ENCODE measurements at places on chromosomes 11 and 22.

DNA sequence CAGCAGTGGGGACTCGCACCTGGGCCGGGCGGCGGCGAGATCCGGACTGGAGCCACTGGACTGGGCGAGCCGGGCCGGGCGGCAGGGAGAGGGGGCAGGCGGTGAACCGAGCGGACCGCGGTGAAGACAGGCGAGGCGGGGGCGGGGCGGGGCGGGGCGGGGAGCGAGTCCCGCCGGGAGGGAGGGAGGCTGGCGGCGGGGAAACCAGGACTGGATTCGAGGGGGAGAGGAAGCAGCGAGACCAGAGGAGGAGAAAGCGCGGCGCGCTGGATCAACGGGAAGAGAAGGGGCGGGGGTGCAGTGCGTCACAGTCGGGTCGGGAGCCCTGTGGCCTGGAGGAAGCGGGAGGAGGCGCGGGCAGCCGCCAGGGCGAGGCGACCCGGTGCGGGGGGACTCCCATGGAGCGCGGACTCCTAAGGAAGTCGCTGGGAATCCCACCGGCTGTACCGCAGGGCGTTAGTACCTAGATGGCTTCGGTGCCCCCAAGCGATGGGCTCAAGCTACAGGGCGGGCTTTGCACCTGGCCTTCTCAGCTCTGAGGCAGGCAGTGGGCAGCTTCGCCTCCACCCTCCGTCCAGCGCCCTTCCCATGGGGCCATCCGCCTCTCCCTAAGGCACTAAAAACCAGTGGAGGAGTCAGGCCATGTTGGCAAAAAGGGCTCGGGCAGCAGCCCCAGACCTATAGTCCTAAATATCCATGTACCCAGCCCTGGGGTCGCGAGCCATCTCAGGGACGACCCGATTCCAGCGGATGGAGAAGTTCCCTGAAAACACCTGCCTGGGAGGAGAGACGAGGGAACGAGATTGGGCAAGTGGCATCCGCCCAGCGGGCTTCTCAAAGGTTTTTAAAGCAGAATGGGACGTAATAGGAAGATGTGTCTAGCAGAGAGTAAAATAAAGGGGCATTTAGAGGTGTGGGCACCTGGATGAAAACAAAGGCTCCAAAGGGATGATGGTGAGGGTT is at the start of gene TMEM121B:
Gene TMEM121B (minus strand): TSS at position 128 of the 963 bp plus-strand sequence. CDS start 233 bp downstream, outside the sequence.
- DNase-seq, result peak; percentile 72

GRCh38 chr11:69650081-69650831 is 9.3 kb downstream of the CCND1 start:
- DNase-seq, result peak; percentile 13

DNA sequence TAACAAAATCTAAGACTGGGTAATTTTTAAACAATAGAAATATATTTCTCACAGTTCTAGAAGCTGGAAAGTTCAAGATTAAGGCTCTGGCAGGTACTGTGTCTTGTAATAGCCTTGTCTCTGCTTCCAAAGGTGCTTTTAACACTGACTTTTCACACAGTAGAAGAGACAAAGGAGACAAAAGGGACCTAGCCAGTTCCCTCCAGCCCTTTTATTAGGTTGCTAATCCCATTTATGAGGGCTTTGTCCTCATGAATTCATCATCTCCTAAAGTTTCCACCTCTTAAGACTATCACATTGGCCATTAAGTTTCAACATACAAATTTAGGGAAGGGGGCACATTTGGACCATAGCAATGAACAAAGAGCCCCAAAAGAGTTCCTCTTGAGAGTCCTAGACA is 40.7 kb downstream of the FAM181B start:
- no peak for DNase-seq

GRCh38 chr11:93541884-93542810 is 1.0 kb downstream of the SMCO4 start:
- DNase-seq, result peak; percentile 63

GRCh38 chr11:34633640-34633989 is 12.7 kb downstream of the EHF start:
- DNase-seq, result no peak

GRCh38 chr22:50719814-50720300 is 18.1 kb upstream of the ACR start:
- DNase-seq, result no peak

DNA sequence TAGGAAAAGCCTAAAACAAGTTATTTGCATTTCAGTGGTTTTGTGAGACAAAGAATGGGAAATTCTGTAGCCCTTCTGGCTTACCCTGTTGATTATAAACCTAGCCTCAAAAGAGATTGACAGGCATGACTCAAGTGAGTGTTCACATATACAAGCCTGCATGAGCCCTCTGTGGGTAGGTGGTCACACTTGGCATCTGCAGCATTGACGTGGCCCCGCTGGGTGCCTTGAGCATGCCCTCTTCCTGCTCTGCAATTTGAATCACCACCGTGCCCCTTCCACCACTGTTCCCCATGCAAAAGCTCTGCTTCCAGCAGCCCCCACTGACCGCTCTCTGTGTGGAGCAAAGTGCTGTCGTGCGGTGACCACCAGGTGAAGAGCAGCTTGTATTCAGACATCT is 21.0 kb upstream of the ADSL start:
- DNase-seq, result no peak

- DNase-seq, result no peak
Observed at GRCh38 chr11:77026743-77027142, 7.5 kb upstream of the B3GNT6 start.

DNA sequence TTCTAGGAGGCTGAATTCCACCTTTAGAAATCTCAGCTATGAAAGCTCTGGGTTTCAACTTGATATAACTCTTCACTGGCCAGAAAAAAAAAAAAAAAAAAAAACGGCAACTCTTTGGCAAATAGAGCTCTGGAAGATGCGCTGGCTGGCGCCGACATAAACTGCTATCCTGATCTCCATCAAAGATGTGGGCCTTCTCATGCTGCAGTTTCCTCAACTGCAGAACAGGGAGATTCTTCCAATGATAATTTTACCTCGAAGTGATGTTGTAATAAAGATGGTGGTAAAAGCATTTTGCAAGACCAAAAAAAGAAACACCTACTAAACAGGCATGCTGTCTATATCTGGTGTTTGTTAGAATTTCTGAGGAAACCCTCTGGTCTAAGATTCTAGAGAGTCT is 20.3 kb downstream of the FLI1 start:
- DNase-seq, result no peak

- no peak for DNase-seq
Observed at GRCh38 chr11:43992183-43992582, 49.7 kb downstream of the C11orf96 start.

- no peak for DNase-seq
Observed at GRCh38 chr11:27496461-27496860, 10.1 kb downstream of the LIN7C start.

DNA sequence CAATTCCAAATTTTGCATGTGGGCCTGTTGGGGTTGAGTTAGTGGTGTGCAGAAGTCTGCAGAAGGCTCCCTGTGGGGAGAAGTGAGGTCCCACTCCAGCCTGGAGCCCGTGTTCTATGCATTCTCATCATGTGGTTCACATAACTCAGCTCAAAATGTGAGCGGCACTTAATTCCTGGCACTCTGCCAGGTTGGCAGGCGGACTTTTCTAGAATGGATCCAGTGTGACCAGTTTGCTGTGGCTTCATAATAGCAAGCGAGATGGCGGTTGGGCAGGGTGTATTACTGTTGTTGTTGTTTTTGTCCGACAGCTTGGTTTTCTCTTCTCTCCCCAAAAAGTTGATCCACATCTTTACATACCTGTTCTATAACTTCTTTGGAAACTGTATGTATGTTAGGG is 146.8 kb upstream of the TTC12 start:
- no peak for DNase-seq

DNA sequence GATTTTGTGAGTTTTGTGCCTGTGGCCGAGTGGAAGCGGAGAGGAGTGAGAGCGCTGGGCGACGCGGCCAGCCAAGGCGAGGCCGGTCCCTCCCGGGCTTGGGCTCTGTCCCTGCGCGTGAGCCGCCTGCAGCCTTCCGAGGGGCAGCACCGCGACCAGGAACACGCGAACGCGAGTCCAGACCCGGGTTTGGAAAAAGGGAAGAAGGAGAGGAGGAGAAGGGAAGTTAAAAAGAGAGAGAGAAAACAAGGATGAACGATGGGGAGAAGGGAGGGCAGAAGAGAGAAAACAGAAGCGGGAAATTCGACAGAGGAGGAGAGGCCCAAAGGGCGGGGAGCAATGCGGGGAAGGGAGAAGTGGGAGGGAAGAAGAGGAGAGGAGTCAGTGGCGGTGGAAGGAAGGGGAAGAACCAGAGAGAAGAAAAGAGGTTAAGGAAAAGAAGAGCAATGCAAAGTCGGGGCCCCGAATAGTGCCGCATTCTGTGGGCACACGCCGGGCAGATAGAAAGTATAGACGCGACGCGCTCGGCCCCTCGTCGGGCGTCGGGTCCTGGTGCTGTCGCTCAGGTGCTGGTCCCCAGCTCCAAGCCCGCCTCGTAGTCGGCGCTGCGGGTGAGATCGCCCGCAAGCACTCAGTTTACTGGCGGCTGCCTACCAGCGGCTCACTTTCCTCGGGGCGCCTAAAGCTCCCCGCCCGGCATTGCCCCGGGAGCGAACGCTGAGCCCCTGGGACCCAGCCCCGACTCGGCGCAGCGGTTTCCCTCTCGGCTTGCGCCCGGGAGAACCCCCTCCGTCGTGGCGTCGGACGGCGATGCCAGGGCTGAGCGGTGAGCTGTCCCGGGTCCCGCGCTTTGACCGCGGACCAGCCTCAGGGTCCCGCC is 2.8 kb upstream of the BARX2 start:
- no peak for DNase-seq

DNA sequence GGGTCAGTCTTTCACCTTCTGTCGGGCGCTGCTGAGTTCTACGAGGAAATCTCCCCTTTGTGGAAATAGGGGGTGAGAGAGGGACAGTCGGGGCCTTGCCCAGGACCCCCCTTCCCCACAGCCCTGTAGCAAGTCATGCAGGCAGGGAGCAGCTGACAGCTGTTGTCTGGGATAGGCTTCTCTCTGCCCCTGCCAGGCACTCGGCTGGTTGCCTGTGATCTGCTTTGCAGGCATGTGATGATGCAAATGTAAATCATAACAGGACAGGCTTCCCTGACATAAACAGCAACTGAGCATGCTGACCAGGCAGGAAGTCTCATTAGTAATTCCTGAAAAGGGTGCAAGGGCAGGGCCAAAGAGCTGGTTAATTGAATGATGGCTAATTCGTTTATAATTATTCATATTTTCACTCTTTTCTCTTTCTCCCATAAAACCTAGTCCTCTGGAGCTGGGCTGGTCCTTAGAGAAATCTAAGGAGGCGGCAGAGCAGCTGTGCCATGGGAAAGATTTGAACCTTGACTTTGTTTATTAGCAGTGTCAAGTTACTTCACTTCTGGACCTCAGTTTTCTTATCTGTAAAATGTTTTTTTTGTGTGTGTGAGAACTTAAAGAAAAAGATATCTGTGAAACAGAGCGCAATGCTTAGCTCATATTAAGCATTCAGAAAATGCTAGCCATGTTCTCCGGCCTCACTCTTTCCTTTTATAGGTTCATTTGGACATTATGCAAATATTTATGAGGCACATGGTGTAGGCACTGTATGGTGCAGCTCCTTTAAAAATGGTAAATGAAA is 129.7 kb downstream of the LDLRAD3 start:
- peak; percentile 65 for DNase-seq

GRCh38 chr22:47352920-47353700 is 590.7 kb downstream of the TBC1D22A start:
- DNase-seq, result no peak

- peak; percentile 49 for DNase-seq
Observed at GRCh38 chr22:17931400-17931825, 92.9 kb downstream of the MICAL3 start.

DNA sequence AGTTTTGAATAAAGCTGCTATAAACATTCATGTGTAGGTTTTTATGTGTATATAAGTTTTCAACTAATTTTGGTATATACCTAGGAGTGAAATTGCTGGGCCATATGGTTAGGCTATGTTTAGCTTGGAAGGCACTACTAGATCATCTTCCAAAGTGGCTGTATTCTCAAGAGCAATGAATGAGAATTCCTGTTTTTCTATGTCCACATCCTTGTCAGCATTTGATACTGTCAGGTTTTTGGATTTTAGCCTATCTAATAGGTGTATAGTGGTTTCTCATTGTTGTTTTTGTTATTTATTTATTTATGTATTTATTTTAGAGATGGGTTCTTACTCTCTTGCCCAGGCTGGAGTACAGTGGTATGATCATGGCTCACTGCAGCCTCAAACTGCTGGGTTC is 26.3 kb upstream of the CLTCL1 start:
- no peak for DNase-seq

DNA sequence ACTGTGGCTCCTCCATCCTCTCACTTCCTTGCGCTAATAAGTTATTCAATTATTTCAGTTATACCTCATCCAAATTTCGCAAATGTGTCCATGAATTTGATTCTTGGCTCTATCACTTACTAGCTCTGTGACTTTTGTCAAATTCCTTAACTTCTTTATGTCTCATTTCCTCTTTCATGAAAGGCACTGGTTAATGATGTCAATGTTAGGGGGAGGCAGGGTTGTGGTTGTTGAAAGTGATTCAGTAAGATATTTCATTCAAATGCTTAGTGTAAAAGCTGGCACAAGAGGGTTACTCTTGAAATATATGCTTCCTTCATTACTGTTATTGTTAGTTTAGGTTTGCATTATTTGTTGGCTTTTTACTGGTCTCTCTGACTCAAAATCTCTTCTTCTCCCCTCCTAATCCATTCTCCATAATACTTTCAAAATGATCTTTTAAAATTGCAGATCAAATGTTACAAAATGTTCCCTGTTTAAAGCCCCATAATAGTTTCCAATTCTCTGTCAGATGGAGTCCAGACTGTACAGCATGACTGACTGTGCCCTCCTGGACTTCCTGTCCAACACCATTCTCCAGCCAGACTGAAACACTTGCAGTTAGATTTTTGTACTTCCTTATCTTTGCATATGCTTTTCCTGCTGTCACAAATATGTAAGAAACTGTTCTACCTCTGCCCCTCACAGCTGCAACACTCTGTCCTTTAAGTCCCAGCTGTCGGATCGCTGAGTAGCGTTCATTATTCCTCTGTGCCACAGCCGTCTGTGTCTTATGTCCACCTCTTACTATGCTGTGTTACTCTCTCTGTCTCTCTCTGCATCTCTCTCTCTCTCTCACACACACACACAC is 510.6 kb upstream of the RAG2 start:
- peak; percentile 15 for DNase-seq

Measured in kidney tubule cell (primary cell).